ENCODE measurements at places on chromosomes 2 and 18. TPM values are rescaled to one million over a fixed set of nuclear protein-coding genes. Genes with fewer than 3 reads are reported as not detected.
A peak's percentile ranks its signal among the peaks of the same experiment; 100 is the strongest.

DNA sequence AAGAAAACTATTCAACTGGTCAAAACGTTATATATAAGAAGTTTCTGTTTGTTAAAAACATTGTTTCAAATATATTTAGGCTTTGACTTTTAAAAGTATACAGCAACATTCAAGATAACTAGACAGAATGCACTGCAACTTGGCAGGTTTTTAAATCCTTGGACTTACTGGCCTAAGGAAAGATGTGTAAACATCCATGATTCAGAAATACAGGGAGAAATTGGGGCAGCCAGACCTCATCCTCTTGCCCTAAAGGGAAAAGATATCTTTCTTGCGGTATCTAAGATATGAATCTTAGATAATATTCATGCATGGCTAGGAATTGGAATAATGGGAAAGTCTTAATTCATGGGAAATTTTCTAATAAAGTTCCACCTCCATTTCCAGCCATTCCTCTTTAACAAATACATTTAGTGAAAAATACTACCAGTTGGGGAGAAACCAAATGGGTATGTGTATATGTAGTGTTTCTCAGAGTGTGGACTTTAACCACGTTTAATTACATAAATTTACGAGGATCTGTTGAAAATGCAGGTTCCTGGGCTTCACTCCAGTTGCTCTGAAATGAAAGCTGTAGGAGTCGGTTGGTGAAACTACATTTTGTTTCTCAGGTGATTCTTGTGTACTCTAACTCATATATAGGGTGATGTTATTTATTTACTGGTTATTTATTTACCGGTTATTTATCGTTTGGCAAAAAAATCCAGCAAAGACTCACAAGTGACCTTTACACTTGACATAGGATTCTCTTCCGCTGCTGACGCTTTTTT lies 587 bp upstream of the TANK start:
- no peak for ATAC-seq

DNA sequence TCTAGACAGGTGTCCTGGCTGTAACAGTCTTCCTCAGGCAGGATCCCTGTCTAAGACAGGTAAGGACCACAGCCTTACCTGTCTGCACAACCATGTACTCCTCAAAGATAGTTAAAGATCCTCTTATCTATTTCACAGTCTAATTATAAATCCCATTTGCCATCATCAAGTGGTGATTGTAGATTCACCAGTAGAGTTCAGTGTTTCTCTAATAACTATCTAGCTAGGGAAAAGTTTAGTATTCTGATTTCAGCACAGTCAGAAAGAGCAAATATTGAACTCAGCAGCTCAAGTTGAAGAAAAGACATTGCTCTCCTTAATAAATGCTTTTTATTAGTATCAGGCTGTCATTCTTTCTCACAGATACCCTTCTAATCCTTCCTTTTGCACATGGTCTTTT lies 1305.5 kb upstream of the NXPH2 start:
- no peak for ATAC-seq

DNA sequence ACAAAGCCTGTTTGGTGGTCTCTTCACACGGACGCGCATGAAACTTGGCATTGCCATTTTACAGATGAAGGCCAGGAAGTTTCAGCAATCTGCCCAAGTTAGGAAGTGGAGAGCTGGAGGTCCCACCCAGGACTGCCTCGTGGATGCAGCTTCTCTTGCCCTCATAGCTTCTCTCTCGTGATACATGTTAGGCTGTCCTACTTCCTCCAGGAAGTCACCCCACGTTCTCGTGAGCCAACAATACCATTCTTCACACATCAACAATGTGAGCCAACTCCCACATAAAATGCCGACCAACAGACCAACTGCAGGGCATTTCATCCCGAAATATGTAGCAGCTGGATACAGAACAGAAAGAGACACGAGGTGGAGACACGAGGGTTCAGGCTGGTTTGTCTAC lies 85.3 kb downstream of the MREG start:
- no peak for ATAC-seq

- ATAC-seq: peak; percentile 76
Measured at GRCh38 chr2:219045937-219046550, 4.7 kb upstream of the CFAP65 start.

DNA sequence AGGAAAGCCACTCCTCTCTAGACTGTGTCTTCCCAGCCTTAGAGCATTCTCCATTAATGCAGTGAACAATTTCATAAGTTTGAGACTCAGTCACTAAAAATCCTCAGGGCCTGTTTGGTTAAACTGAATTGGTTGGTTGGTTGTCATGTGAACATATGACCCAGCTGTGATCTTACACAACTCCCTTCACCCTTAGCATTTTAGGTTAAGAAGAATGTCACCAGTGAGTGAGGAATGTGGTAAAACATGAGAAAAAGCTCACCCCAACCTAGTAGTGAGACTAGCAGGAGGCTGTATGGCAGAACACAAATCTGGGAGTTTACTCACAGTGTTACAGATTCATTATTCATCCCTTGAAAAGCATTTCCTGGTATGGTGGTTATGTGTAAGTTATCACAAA lies 32.4 kb downstream of the LHCGR start:
- no peak for ATAC-seq

DNA sequence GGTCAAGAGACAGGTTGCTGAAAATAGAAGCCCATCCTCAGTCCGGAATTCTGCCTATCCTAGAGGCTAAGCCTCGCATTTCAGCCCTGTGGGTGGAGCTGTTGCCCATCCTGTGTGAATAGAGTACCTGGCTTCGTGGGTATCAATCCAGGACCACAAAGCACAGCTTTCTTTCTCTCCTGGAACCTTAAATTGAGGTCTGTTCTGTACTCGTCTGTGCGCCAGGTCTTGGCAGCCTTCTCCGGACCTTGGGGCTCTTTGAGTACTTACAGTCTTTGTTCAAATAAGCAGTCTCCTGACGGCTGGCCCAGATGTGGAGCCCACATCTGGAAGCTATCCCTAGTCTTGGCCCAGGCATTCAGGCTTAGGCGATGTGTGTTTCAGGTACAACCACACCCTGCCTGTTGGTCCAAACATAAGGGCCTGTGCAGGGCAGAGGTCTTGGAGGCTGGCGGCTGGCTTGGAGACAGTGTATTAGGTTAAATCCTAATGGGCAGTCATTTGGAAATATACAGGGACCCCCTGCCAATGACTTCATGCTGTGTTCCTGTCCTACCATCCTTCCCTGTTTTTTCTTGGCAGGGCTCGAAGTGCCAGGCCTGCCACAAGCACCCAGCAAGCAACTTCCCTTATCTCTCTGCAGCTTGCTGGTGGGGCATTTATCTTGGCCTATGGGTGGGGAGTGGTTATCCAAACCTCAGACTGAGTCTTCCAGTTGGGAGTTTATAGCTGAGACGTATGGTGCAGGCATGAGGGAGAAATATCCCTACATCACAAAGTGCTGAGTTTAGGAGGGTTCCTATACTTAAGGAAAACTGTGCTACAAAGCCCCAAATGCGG lies 294.1 kb downstream of the BCL2 start:
- ATAC-seq: peak; percentile 68

GRCh38 chr2:121450301-121450700 lies 80.4 kb upstream of the RNU4ATAC start:
- ATAC-seq: no peak

GRCh38 chr2:130796290-130796689 lies 40.4 kb upstream of the ARHGEF4 start:
- no peak for ATAC-seq

DNA sequence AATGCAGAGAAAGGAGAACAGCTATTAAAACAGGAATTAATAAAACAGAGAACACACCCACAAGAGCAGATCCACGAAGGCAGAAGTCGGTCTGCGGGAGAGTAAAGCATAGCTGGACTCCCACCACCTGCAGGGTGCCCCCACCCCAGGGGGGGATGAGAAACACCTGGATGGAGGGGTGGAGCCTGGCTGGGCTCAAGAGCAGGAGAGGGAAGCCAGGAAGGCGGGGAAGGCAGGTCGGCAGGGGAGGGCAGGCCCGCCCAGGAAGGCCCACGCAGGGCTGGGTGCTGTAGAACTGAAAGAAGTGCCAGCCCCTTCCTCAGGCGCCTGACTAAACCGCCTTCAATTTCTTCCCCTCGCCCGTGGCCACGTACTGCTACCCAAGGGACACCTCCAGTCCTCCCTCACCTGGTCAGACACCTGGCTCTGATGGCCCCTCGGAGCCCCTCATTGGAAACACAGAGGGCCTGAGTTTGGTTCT lies 175.4 kb downstream of the HDAC4 start:
- ATAC-seq: peak; percentile 2

DNA sequence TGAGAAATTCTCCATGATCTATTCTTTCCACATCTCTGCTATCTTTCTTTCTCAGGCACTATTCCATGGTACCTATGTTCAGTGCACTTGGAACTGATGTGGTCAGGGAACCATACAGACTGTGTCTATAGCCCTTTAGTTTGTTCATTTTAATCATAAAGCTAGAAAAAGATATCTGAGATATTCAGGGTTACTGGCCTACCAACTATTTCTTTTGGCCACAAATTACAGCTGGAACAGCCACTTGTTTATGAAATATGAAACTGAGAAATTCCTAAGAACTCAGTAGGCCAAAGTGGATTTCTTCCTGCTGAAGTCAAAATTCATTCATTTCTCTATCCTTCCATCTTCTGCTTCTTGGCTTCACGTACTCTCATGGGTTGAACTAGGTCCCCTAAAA lies 22.8 kb upstream of the LYPD1 start:
- no peak for ATAC-seq

The AFG3L2 gene
- total RNA-seq: 38.6 TPM

The ITPRIPL1 gene
- total RNA-seq: 3.4 TPM

The MC2R gene
- total RNA-seq: 0.17 TPM

The DHRS9 gene
- not detected for total RNA-seq

The ATP6V1C2 gene
- total RNA-seq: 1.0 TPM

The DSG2 gene
- total RNA-seq: 5.4 TPM
